PC-9 (cell line): ENCODE measurements at places on chromosomes 2 and 18. TPM values are rescaled to one million over a fixed set of nuclear protein-coding genes. Genes with fewer than 3 reads are reported as not detected.

Gene ANKRD29
- 4.3 and 4.6 TPM in 2 replicates for total RNA-seq

Gene DNAJC27
- 5.1 and 6.3 TPM in 2 replicates for total RNA-seq

Gene RAB27B
- total RNA-seq, result 9.9 and 12.7 TPM in 2 replicates

Gene CHST10
- total RNA-seq, result not detected in 2 replicates

Gene BARD1
- total RNA-seq, result 29.1 and 42.0 TPM in 2 replicates
